Activated T-helper 1 cell treated with anti-CD3 and anti-CD28 coated beads, Interleukin-12 subunit alpha, Interleukin-12 subunit beta, Interleukin-2, Interleukin-4 antibody, amounts not matched to agents 30 ng/mL and 10 ng/mL and 1 ng/mL, durations not matched to agents 14 hours and 24 hours and 36 hours (primary cell): ENCODE measurements at places on chromosomes 2 and 18. TPM values are rescaled to one million over a fixed set of nuclear protein-coding genes. Genes with fewer than 3 reads are reported as not detected.

GRCh38 chr2:10373931-10374330 lies 71.2 kb downstream of the HPCAL1 start:
- DNase-seq = no peak
- peaks cover 36% of the 10 kb centered on the region for H3K4me1 ChIP-seq
- H3K27ac ChIP-seq = no peak overlapping the region
- H3K36me3 ChIP-seq = no peaks in the 10 kb centered on the region

Gene FOXD4L1
- total RNA-seq = 0.32 and 0.39 TPM in 2 replicates

DNA sequence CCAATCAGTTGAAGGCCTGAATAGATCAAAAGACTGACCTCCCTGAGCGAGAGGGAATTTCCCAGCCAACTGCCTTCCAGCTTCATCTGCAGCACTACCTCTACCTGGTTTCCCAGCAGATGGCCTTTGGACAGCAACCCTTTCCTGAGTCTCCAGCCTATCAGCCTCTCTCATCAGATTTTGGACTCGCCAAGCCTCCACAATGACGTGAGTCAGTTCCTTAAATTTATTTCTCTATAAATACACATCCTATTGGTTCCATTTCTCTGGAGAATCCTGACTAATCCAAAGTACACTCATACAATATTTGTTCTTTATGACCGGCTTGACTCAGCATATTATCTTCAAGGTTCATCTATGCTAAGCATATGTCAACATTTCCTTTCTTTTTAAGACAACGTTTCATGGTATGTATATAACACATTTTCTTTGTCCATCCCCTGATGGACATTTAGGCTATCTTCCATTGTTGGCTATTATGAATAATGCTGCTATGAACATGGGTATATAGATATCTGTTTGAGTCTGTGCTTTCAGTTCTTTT lies 294.6 kb downstream of the LRATD1 start:
- no peaks in the 10 kb centered on the region for H3K36me3 ChIP-seq
- peaks cover 3% of the 10 kb centered on the region for H3K27me3 ChIP-seq
- no peak for DNase-seq
- H3K27ac ChIP-seq = no peak overlapping the region
- no peak overlapping the region for H3K4me3 ChIP-seq

DNA sequence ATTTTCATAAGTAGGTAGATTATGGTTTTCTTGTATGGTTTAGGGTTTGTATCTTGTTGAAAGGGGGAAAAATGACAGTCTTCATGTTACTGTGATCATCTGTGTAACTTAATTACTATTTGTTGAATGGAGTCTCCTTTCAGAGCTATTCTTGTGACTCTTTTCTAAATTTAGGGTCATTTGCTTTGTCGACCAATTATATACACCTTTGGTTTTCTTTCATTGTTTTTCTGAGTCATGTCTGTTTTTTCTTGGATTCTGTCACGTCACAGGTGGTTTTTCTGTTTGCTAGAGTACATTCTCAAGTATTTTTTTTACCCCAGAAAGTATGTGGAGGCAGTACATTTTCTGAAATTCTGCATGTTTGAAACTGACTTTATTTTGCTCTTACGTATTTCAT lies 43.8 kb upstream of the DYSF start:
- H3K27ac ChIP-seq = no peak overlapping the region
- no peaks in the 10 kb centered on the region for H3K4me1 ChIP-seq
- no peak overlapping the region for H3K4me3 ChIP-seq
- DNase-seq = no peak

DNA sequence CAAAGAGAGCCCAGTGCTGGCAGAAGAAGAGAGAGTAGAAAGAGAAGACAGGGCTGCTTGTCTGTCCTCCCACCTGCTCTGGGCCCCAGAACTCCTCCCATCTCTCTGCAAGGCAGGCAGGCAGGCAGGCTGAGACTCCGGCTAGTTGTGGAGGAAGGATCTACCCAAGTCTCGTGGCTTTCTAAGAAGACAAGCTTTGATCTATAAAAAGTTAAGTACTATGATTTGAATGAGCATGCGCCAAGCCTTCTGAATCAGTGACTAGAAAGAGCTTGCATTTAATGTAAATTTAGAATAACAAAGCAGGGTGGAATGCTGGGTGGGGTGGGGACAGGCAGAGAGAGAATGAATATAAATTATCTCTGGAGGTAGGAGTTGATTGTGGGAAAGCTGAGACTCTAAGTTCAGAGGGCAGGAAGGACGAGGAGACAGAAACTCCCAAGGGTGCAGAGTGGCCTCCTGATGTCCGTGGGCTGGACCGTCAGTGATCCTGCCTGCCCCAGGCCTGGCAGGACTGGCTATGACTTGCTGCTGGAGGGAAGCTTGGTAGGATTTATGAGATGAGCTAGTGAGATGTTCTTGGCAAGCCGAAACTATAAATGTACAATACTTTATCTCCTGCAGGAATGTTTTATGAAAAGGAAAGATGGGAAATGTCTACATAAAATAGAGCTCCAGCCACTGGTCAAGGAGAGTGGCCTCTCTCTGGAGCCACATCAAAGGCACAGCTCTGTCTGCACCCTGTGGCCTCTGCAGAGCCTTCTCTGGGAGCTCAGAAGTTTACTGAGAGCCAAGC lies 447.5 kb downstream of the TNS1 start:
- H3K27me3 ChIP-seq = peaks cover 2% of the 10 kb centered on the region
- no peak overlapping the region for H3K4me3 ChIP-seq
- H3K36me3 ChIP-seq = no peaks in the 10 kb centered on the region
- no peak overlapping the region for H3K27ac ChIP-seq

GRCh38 chr2:222805591-222806304 lies 55.1 kb upstream of the ACSL3 start:
- no peak overlapping the region for H3K27ac ChIP-seq
- H3K36me3 ChIP-seq = no peaks in the 10 kb centered on the region
- peaks cover 7% of the 10 kb centered on the region for H3K27me3 ChIP-seq
- H3K4me1 ChIP-seq = no peaks in the 10 kb centered on the region
- no peak for DNase-seq

DNA sequence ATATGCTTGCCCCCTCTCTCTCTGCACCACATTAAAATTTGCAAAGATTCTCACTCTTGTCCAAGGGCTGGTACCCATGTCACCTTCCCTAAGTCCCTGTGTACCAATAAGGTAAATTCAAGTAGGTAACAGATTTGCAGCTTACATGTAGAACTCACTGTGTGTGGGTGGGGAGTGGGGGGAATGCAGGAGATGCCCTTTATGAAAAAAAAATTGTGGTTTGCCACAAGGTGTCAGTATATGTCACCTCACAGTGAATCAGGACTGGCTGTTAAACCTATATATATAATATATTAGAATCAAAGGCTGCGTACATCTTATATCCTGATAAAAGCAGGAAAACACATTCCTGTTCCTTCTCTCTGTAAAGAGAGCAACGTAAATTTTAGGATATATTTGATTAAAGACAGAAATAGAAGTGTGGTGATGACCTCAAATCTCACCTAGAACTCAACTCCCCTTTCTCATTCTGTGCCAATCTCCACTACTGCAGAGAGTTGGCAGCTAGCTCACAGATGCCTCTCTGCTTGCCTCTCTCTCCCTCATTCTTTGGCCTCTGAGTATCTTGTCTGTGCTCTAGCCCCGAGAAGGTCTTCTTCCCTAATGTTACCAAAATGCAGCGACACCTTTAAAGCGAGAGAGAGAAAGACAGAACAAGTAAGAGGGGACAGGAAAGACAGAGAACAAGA lies 536 bp downstream of the XDH start:
- H3K4me1 ChIP-seq = peaks cover 18% of the 10 kb centered on the region
- DNase-seq = no peak
- no peaks in the 10 kb centered on the region for H3K36me3 ChIP-seq
- peaks cover 20% of the 10 kb centered on the region for H3K27me3 ChIP-seq
- H3K27ac ChIP-seq = no peak overlapping the region

DNA sequence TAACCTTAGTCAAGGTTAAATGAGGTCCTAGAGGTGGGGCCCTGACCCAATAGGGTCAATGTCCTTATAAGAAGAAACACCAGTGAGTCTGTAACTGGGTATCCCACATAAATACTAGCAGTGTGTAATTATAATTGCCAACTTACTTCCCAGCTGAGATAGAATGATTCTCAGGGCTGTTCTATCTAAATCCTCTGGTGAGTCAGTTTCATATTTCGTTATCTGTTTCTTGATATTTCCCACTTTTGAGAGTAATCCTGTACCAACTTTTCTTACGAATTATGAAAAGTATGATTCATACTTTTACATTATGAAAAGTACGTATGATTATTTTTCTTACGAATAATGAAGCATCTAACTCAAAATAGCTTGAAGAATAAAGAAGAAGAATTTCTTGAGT lies 546.8 kb upstream of the NETO1 start:
- no peaks in the 10 kb centered on the region for H3K4me1 ChIP-seq
- H3K27me3 ChIP-seq = no peaks in the 10 kb centered on the region
- no peak overlapping the region for H3K27ac ChIP-seq
- no peak for DNase-seq

DNA sequence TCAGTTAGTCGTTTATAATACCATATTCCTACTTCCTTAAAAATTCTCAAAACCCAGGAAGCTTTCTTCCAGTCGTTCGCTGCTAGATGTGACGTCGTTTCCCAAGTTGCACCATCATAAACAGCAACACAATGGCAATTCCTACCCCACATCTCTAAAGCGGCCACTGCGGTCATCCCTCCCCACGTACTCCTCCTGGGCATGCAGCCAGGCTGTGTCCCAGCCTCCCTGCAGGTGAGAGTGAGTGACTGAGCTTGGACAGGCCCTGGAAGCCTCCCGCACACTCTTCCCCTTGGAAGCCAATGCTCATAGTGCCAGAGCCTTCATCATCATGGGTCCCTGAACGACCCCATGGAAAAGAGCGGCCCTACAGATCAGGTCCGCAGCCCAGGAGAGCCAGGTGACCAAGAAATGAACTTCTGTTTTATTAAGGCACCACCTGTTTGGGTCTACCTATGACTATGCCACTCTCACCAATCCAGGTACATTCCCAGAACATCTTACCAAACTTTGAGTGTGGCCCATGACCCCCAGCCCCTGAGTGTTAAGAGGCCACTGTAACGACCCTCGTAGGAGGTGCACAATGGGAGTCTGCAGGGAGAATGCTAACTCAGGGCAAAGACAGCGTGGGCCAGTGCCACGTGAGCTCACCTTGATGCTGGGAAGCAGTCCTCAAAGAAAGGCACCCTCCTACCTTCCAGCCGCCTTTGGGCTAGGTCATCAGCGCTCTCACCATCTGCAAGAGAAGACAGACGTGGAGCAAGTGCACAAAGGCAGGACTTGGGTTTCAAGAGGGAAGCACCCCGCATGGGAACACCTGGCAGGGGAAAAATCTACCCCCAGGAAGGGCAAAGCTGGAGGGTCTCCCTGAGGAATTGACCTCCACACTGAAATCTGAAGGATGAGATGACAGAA lies 74.7 kb upstream of the RAB6C start:
- H3K27ac ChIP-seq = no peak overlapping the region
- no peaks in the 10 kb centered on the region for H3K36me3 ChIP-seq
- peaks cover 4% of the 10 kb centered on the region for H3K27me3 ChIP-seq
- no peaks in the 10 kb centered on the region for H3K4me1 ChIP-seq
- no peak for DNase-seq
- H3K4me3 ChIP-seq = no peak overlapping the region

GRCh38 chr18:44392933-44393332 lies 287.8 kb upstream of the SETBP1 start:
- no peak overlapping the region for H3K27ac ChIP-seq
- H3K4me1 ChIP-seq = no peaks in the 10 kb centered on the region
- no peak for DNase-seq
- no peak overlapping the region for H3K4me3 ChIP-seq
- no peaks in the 10 kb centered on the region for H3K27me3 ChIP-seq

- no peak overlapping the region for H3K4me3 ChIP-seq
- H3K27ac ChIP-seq = no peak overlapping the region
- H3K4me1 ChIP-seq = no peaks in the 10 kb centered on the region
- no peak for DNase-seq
- H3K36me3 ChIP-seq = no peaks in the 10 kb centered on the region
Measured at GRCh38 chr2:105138643-105139042, 100.8 kb downstream of the MRPS9 start.

- no peaks in the 10 kb centered on the region for H3K36me3 ChIP-seq
- no peaks in the 10 kb centered on the region for H3K4me1 ChIP-seq
- DNase-seq = no peak
- H3K4me3 ChIP-seq = no peak overlapping the region
- peaks cover 5% of the 10 kb centered on the region for H3K27me3 ChIP-seq
- no peak overlapping the region for H3K27ac ChIP-seq
Measured at GRCh38 chr2:20194097-20195015, 30.6 kb downstream of the SDC1 start.

DNA sequence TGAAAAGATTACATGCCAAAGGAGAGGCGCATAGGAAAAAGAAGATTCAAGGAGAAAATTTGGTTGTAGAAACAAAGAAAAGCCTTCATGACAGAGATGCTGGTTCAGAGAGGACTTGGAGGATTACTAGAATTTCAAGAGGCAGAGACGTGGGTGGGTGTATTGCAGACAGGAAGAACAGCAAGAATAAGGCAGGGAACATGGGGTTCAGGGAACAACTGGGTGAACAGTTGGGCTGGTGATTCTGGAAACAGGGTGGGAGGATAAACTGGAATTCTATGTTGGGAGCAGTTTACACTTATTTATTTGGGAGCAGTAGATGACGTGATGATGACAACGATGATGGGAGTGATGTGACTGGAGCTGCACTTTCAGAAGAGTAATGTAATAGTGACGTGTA lies 18.4 kb upstream of the GMCL1 start:
- no peak overlapping the region for H3K4me3 ChIP-seq
- no peaks in the 10 kb centered on the region for H3K27me3 ChIP-seq
- peaks cover 16% of the 10 kb centered on the region for H3K36me3 ChIP-seq
- DNase-seq = no peak

- H3K4me1 ChIP-seq = peaks cover 16% of the 10 kb centered on the region
- DNase-seq = no peak
- peaks cover 43% of the 10 kb centered on the region for H3K36me3 ChIP-seq
- no peak overlapping the region for H3K4me3 ChIP-seq
Measured at GRCh38 chr2:60794271-60794863, 38.3 kb downstream of the PAPOLG start.

Gene TMSB10
- total RNA-seq = 2,415 and 2,510 TPM in 2 replicates

Gene DHX57
- 18.6 and 20.3 TPM in 2 replicates for total RNA-seq

DNA sequence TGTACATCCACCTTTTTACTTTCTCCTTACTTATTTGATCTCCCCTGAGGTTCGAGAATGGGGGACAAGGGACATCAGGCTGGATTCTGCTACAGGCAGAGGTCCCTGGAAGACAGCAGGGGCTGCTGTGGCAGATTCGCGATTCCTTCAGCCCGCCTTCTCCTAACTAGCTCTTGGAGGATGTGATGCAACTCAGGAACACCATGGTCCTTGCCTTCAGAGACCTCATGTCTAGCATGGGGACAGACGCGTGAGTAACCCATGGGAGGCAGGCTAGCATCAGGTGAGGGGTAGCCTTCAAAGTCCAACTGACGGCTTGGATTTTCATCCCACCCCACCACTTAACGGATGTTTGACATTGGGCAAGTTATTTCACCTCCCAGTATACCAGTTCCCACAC lies 869 bp upstream of the TCF23 start:
- DNase-seq = no peak
- H3K27me3 ChIP-seq = peaks cover 22% of the 10 kb centered on the region
- no peaks in the 10 kb centered on the region for H3K36me3 ChIP-seq
- no peaks in the 10 kb centered on the region for H3K4me1 ChIP-seq
